CD4-positive, alpha-beta T cell treated with Interferon alpha-2 for 1 hour (primary cell): ENCODE measurements at places on chromosomes 1 and 21.

DNA sequence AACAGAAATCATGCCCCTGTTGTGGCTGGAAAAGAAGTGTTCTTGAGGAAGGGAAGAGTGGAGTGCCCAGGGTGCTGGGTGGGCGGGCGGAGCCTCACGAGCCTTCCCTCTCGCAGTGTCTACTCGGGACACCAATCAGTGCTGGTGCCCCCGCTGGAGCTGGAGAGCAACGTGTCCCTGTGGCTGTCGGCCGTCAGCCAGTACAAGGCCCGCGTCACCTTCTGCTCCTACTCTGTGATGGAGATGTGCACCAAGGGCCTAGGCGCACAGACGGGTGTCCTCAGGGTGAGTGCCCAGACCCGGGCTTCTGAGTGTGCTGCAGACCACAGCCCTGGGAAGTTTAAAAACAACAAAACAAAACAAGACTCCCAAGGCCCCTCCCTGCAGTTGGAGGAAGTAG is 47.4 kb downstream of the S100B start:
- no peak for DNase-seq

DNA sequence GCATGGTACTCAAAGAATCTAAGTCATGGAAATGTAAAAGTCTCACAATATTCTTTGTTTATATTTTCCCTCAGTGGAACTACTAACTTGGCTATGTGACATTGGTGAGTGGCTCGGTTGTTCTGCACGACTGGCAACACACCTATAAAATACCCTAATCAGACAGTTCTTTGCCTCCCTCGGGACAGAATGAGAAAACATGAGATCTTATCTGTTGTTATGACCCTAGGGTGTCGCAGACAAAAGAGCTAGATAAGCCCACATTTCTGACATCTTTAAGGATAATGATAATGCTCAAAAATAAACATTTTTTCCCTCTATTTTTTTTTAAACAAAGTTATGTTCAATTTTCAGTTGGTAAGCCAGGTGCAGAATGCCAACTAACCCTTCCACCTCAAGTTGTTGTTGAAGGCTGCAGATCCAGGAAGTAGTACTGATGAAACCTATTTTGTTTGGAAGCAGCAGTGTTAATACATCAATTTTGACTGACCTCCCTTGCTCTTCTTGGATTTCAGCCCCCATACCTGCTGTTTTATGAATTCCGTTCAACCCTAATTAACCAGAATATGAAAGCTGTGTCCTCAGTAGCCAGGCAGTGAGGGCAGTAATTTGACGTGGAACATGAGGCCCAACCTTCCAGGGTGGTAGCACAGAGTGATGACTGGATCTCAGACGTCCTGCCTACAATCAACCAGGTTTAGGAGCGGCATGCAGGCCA is 108.7 kb upstream of the DUSP10 start:
- no peak for DNase-seq

DNA sequence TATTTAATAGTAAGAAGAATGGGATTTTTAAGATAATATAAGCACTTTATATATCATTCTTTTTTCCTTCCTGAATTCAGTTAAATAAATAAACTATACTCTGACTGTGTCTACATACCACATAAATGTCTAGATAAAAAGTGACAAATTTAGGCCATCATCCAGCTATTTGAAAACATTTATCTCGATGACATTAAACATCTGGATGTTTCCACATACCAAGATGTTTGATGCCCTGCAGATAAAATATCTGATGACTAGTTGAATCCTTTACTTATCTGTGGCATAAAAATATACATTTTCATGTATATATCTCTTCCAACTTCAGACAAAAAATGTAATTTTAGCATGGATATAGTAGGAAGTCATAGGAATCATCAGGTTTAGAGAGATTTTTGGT is 348.3 kb downstream of the DPYD start:
- no peak for DNase-seq

DNA sequence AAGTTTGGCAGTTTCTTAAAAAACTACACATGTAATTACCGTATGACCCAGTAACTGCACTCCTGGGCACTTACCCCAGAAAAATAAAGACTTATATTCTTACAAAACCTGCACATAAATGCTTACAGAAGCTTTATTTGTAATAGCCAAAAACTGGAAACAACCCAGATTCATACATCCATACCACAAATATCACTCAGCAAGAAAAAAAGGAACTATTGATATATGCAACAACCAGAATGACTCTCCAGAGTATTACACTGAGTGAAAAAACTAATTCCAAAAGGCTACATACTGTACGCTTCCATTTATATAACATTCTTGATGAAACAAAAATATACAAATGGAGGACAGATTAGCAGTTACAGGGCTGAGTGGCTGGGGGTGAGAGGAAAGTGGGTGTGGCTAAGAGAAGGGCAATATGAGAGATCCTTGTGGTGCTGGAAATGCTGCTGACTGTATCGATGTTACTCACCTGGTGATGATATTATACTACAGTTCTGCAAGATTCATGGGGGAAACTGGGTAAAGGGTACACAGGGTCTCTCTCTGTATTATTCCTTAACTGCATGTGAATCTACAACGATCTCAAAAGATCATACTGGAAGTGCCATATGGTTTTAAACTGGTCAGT is 96.0 kb upstream of the GNG4 start:
- no peak for DNase-seq

DNA sequence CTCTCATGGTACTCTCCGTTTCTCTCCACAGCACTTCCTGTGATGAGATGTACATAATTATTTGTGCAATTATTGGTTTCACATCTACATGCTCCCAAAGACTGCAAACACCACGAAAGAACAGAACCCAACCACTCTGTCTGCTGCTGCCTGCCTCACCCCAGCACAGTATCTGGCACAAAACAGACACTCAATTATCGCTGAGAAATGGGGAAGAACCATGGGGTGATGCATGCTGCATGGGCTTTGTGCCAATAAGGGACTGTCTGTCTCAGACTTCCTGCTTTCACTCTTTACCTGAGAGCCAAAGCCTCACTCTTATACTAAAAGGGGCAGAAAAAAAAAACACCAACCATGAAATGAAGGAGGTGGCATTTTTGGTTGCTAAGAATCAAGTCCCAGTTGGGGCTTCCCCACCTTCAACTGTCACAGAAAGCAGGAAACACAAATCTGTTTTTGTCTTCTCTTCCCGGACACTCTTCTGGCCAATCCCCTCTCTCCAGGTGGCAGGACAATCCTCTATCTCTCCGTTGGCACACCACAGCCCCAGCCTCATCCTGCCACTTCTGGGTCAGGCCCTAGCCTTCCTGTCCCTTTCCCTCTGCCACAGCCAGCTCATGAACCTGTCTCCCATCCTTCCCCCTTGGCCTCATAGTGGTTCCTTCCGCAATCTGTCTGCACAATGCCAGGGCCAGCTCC is 82.0 kb downstream of the TGFBR3 start:
- peak; percentile 70 for DNase-seq

DNA sequence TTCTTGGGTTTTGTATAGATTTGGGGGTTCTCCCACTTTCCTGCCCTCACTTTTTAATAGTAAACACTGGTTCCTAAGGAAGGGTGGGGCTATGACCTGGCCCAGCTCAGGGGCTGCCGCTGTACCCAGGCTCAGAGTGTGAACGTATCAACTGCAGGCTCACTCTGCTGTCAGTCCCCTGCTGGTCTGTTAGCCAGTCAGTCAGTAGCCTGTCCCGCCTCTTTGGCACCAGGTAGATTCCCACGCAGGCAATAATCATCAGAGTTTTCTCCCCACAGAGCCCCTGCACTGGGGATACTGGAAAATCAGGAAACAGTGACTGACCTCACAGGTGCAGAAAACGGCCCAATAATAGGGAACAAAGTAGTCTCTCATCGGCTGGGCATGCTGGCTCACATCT is 15.0 kb upstream of the ALPL start:
- DNase-seq = no peak

DNA sequence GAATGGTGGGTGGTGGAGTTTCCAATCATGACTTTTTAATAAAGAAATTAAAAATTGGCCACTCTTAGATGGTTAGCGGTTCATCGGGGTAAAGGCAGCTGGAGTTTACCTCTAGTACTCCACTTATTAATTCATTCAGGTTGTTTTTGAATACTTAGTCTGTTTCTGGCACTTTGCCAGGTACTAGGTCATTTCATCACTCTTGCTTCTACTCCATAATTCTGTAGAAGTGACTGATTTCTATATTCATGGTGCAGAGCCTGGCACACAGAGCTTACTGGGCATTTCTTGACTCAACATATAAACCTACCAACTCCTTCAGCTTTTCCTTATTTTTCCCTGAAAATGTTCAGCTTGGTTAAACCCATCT is 31.5 kb downstream of the FOXD2 start:
- DNase-seq = no peak
